NCI-H460 (cell line): ENCODE measurements at places on chromosomes 2 and 18.

DNA sequence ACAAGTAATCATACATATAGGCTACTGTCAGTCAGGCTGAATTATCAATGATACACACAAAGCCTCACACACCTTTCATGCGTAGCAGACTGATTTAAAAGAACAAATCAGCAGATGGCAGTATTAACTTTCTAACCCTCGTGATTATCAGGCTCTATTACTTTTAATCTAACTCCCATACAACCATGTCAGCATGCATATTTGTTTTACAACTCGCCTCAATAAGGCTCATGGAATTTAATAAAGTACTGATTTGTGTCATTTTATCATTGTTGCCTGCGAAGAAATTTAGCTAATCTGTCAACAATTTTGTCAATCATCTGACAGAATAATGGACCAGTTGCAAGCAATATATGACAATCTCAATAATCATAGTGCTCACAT is 82.8 kb downstream of the SLC25A12 start:
- DNase-seq: peak; percentile 45

DNA sequence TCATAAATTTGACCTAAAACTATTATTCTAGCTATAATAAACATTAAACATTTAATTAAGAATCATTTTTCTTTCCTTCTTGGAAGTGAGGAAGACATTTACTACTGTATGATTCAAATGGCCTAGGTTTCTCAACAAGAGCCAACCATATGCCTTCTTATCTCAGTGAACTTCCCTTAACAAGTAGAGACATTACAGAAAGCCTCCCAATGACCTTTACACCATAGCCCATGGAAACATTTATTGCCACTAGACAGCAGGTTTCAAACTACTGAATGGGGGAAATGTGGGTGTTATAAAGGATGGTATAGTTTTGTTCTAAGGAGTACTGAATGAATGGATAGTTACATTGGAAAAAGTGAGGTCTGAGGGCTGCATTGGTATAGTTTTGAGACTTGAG is 349.4 kb upstream of the SPRED2 start:
- no peak for DNase-seq

DNA sequence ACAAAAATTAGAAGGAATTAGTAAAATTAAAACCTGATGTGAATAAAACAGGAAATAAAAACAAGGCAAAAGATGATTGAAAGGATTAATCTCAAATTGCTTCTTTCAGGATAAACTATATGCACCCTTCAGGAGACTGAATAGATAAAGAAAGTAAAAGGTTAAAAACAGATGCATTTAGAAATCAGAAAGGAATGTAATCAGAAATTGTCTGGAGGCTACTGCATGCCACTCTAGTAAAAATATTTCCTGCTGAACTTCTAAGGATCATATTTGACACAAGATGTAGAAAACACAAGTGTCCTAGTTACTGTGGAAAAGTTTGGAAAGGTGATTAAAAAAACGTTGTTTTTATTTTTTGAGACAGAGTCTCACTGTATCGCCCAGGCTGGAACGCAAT is 16.2 kb downstream of the CHCHD5 start:
- DNase-seq: no peak

GRCh38 chr18:49858309-49859020 is 45.1 kb upstream of the ACAA2 start:
- DNase-seq: peak; percentile 56

GRCh38 chr2:150134223-150134857 is 353.1 kb downstream of the RND3 start:
- DNase-seq: no peak

- peak; percentile 46 for DNase-seq
Observed at GRCh38 chr2:207676827-207677354, 34.5 kb upstream of the CCNYL1 start.

DNA sequence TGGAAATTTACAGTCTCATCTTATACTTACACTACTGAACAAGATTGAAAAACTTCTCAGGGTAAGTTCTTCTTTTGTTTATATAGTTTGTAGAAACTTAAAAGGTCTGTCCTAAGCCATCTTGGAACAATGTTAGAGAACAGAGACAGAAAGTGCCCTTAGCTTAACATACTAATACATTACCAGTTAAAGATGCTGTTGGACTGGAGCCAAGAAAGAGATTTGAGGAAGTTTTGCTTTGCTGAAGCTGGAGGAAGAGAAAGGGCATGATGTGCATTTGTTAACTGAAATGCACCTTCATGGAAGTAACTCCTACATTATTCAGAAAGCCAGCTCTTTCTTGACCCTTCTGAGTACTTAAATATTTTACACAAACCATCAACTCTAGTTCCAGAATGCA is 66.5 kb upstream of the TNFRSF11A start:
- DNase-seq: no peak

DNA sequence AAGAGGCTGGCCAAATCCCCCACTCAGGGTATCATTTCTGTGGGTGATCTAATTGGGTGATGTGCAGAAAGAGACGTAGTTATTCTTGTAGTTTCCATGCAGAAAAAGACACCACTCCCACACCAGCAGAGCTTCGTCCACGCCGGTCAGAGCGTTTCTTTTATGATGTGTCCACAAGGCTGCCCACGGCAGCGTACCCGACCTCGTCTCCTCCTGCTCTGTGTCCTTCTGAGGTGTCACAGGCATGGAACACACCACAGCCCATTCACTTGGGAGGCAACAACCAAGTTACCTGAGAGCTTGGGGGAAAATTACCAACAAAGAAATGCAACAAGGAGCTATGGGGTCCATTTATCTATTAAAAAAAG is 131.3 kb downstream of the PXDN start:
- DNase-seq: no peak

- no peak for DNase-seq
Observed at GRCh38 chr2:71327916-71328315, 3.7 kb upstream of the ZNF638 start.

DNA sequence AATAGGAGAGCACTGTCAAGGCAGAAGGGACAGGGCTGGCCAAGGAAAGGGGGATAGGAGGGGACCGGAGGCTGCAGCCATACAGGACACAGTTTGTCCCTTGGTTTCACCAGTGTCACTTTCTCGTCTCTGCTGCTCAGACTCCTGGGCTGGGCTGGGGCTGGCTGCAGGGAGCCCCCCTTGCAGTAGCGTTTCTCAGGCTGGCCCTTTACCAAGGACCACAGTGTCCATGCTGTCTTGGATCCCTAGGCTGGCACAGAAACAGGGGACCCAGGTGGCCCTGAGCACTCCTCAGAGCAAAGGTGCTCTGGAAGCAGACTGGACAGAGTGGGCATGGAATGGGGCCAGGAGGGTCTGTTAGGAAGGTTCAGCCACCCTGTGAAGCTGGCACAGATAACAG is 34.8 kb downstream of the ATOH8 start:
- no peak for DNase-seq

DNA sequence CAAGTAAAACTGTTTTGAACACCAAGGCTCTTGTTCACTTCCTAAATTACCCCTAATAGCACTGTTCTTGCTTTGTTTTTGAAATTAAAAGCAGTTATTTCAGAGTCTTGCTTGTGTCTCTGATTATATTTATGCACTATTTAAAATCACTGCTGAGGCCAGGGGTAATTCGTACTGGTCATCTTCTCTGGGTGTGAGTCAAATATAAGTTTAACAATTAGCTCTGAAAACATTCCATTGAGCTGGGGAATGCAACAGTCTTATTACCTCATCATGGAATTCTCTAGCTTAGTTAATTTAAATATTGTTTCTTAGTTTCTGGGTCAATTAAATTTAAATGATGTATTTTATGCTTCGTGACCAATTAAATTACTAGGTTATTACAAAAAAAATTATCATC is 135.0 kb downstream of the MEIS1 start:
- no peak for DNase-seq

- DNase-seq: no peak
Observed at GRCh38 chr2:35033748-35034147, 1321.8 kb upstream of the CRIM1 start.

GRCh38 chr2:160397530-160397865 is 96.1 kb downstream of the RBMS1 start:
- DNase-seq: no peak

DNA sequence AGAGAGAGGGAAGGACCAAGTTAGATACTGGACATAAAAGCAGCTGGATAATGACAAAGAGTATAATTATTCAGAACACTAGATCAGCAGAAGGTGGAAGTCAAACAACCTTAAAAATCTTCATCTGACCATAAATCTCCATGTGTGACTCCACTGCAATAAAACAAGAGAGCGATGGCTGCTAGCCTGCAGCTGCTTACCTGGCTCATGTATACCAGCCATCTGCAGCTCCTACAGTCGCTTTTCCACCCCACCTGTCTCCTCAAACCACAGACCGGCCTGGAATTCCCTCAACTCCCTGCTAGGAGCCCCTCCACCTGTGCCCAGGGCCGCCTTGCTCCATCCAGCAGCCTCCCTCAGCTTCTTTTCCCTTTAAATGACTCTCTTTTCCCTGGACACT is 64.5 kb downstream of the SLC4A5 start:
- DNase-seq: no peak

- DNase-seq: peak; percentile 69
Observed at GRCh38 chr18:9869715-9870430, 15.9 kb upstream of the TXNDC2 start.
